NCI-H1417 (cell line): ENCODE measurements at places on chromosomes 12 and 14.

- no peak for DNase-seq
Observed at GRCh38 chr14:87122166-87122565, 870.8 kb downstream of the GALC start.

- DNase-seq: peak; percentile 85
Observed at GRCh38 chr12:116693286-116694227, 44.3 kb downstream of the SPRING1 start.

- peak; percentile 86 for DNase-seq
Observed at GRCh38 chr14:35406506-35407305, 2.2 kb upstream of the NFKBIA start.

DNA sequence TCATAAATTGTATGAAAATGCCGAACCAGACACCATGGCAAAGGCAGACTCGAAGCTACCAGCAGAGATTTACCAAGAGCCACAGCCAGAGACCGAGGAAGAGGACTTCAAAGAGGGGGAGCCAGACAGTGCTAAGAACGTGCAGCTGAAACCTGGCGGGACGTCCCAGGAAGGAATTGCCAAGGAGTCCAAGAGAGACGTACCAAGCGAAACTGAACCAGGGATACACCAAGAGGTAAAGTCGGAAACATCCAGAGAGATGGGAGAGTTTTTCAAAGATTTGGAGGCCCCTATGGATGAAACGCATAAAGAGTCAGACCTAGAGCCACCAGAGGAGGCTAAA, 294 bp downstream of the SAMD15 start:
- no peak for DNase-seq

DNA sequence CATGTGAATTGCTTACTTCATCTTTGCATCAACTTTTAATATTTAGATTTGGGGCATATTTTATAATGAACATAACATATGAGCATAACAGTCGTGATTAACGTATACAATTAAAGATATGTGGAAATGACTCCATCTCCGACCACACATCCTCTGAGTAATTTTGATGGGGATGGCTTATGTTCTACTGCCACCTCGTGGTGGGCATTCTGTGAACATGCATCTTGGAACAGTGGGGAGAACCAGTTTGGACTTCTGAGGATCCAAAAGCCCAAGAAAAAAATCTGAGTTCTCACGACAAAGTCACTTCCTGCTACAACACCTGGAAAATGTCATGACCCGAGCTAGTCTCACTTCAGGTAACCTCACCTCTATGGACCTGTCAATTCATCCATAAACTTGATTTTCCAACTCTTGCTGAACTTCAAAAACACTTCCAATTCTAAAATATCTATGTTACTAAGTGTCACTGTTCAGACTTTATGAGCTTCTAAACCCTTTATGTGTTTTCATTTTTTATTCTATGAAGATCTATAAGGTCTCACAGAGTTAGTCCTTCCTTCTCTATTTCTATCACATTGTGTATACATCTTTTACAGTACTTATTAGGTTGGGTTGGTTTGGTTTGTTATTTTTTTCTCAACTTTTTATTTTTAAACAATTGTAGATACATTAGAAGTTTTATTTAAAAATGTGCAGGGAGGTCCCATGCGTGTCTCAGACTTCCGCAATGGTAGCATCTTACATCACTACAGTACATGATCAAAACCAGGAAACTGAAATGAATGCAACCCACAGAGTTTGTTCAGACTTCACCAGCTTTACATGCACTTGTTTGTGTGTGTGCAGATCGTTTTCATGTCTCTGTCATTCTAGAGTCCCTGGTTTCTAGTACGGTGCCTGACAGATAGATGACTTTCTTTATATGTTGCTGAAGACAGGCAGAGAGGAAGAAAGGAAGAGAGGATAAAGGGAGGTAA, 38.2 kb upstream of the STAB2 start:
- DNase-seq: peak; percentile 86

DNA sequence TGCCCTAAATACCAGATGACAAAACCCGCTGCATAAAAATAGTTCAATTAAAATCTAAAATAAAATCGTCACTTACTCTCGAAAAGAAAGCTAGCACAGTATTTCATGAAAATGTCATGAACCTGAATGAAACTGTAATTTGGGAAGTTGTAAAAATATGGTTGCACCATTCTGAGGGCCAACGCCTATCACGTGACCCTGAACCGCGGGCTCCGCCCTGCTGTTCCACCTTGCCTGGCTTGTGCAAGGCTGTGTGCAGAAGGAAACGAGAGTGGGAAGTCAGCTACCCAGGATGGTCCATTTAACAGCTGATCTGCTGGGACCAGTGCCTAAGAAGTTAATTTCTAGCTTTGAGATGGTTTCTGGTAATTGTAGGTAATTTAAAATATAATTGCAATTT, 91.7 kb upstream of the BMP4 start:
- no peak for DNase-seq

DNA sequence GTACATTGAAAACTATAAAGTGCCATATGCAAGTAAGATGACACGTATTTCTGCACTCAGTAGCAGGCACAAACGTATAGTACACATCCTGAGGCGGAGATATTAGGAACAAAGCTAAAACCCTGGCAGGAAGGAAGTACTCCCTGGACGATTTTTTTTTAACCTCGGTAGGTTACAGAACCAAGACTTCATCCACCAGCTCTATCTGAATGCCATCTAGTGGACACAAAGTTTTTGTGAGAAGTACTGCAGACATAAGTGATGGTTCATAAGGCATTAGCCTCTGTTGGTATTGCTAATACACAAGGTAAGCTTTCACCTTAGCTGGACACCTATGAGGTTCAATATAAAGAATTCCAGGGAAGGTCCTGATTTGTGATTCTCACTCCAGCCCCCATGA, 83.0 kb upstream of the CCDC196 start:
- DNase-seq: no peak

DNA sequence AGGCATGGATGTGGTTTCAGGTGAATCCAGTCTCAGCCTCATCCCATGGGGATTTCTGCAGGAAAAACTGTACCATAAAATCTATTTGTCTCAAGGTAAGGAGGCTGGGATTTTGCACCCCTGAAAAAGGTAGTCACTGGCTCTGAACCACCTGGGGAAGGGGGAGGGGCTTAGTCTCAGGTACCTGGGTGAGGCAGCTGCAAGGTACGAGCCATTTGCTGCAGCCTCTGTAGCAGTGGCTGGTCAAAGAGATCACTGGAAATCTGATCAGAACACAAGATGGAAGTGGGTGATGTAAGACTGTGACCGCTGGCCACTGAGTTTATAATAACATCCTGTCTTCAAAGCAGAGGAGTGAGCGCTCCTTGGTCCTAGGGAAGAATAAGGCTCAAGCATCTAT, 209.9 kb upstream of the NOS1 start:
- no peak for DNase-seq

DNA sequence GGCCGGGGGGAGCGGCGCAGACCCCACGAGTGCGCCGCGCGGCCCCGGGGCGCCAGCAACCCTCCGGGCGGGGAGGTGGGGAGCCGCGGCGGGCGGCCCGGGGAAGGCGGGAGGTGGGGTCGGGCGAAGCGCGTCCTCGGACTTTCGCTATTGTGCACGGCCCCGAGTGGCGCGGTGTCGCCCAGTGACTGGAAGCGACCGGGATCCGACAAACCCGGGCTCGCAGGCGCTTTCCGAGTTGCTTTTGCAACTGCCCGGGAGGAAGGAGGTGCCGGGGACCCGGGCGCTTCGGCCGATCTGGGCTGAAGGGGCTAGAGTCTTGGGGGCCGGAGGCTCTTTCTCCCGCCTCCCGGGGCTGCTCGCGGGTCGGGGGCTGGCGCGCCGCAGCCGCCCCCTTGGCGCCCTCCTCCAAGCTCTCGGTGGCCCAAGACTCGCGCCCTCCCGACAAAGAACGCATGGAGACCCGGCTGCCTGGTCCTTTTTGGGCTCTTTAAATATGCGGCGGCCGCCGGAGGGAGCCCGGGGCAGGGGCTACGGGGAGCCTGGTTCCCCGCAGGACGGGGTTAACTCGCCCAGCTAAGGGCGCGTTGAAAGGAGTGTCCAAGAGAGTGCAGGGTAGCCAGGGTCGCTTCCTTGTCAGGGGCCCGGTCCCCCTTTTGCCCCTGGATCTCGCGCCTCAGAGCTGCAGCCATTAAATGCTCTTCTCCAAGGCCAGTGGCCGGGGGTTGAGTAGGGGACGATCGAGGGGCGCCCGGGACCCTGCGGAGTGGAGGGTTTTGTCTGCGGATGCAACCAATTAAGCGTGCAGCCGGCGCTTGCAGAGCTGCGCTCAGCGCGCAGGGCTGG, 1.4 kb downstream of the HMGA2 start:
- peak; percentile 39 for DNase-seq

GRCh38 chr12:24905431-24905830, 43.5 kb downstream of the BCAT1 start:
- no peak for DNase-seq

DNA sequence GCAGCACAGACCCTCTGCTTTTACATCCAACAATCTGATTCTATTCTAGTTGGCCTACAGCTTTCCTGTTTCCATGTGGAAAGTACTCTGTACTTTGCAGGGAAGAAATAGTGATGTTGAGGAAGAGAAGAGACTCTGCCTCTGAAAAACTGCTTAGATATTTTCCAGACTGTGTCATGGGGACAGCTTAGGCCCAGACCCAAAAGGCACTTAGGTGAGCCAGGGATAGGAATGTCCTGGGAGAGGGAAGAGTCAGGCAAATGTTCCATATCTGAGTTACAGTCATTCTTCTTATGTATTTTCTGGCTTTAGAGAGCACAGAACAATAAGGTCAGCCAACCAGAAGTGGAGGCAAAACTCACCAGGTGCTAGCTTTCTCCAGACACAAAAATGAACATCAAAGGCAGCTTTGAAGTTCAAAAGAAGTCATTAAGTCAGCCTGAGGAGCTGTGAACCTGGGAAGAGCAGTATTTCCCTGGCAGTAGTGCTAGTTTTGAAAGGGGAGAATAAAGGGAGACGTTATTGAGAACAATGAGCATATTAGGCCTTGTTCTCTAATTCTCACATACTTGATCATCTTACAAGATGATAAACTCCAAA, 199.7 kb upstream of the LMNTD1 start:
- no peak for DNase-seq

DNA sequence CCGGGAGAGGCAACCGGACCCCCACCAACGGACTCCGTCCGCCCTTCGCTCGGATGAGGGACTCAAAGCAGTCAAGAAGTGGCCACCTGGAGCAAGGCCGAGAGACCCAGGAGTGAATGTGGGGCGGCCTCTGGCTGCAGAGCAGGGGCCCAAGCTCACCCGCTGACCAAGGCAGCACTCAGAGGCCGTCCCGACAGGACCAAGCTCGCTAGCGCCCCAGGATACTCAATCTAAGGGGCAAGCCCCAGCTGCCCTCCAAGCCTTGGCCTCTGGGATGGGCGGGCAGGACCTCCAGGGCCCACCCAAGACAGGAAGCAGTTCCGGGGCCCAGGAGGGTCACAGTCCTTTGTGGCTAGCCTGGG, 936 bp downstream of the AKT1 start:
- DNase-seq: peak; percentile 46

GRCh38 chr12:52146822-52147366, 44.9 kb downstream of the KRT80 start:
- DNase-seq: no peak

DNA sequence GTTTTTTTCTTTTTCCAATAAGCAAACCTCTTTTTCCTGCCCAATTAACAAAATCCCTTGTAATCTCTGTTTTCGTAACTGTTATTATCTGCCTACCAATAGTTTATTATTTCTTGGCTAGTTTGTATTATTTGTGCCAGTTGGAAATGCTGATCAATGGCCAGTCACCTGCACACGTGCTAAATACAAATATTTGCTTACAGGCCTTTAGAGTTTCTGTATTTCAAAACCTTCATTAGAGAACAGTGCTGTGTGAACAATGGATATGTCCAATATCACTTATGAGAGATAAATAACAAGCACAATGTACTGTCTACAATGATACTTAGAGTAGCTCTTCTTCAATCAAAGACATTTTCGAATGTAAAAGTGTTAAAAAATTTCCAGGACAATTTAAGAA, 10.8 kb upstream of the DYRK2 start:
- no peak for DNase-seq

GRCh38 chr14:34496679-34497513, 34.9 kb upstream of the SPTSSA start:
- no peak for DNase-seq

DNA sequence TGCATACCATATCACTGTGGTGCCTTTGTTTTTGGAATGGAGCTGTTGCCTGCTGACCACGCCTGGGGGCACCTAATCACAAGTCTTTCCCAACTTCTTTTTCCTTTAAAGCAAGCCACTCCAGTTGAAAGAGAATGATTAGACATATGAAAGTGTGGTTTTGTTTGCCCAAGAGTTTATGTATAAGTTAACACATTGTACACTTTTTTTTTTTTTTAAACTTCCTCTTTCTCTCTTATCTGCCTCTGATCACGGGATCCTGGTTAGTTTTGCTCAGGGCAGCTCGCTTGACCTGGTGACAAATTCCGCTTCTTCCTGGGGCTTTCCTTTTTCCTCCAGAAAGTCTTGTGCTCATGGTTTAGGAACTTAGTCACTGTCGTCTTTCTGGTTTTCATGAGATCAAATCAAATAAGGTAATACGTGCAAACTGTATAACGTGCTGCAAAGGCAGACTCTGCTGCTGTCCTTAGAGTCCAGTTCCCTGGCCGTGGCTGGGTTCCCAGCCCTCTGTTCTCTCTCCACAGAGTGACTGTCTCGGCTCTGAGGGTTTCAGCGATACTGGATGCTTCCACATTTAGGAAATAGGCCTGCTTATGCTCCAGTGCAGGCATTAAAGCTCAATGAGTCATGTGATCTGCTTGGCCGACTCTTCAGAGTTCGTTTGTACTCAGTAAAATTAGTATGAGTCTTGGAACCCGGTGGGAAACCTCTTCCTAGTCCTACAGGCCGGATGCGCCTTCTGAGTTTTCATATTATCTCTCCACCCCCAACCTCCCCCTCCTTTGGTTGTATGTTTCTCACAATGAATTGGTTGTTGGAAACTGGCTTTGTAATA, 15.2 kb downstream of the RASSF3 start:
- no peak for DNase-seq

DNA sequence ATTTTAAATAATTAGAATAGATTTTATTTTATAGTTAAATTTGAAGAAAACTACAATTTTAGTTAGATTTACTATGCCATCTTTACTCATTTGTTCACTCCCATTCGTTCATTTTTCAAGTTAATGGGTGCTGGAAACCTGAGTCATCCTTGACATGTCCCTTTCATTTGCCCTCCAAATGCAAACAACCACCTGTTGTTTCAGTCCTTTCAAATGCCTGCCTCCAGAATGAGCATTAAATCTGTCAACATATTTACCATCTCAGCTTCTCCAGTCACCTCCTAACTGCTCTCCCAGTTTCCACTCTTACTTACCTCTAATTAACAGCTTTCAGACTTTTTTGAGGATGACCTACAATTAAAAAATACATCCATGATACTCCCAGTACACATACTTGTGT, 375.5 kb downstream of the RAD51B start:
- DNase-seq: peak; percentile 58

- no peak for DNase-seq
Observed at GRCh38 chr12:120235369-120236323, 29.9 kb downstream of the PXN start.

DNA sequence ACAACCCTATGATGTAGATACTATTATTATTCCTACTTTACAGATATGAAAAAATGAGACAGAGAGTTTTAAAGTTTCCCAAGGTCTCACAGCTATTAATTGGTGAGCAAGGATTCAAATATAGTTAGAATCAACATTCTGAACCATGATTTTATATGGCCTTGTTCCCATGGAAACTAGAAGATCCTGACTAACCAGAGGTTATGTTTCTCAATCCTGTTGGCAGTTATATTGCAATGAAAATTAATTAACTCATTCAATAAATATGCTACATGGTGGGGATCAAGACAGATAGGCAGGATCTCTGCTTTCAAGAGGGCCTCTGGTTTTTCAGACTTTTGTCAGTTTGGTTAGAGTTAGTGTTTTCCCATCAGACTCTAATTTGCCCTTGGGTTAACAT, 9.3 kb upstream of the FUT8 start:
- DNase-seq: no peak

- no peak for DNase-seq
Observed at GRCh38 chr12:72432037-72432604, 160.0 kb downstream of the TRHDE start.
